ENCODE measurements at places on chromosomes 5 and 9. TPM values are rescaled to one million over a fixed set of nuclear protein-coding genes. Genes with fewer than 3 reads are reported as not detected.

Gene PCDH1
- 3.4 TPM for total RNA-seq

Gene ZDHHC12
- total RNA-seq: 89.3 TPM

Gene RPL37
- total RNA-seq: 2,718 TPM

Gene RASEF
- total RNA-seq: 7.2 TPM
